ENCODE measurements at places on chromosomes 12 and 14. TPM values are rescaled to one million over a fixed set of nuclear protein-coding genes. Genes with fewer than 3 reads are reported as not detected.

- no peak for DNase-seq
These were observed 23.9 kb downstream of the PALS1 start for GRCh38 chr14:67265131-67265530.

GRCh38 chr12:89176676-89177075 is 175.6 kb downstream of the DUSP6 start:
- DNase-seq, result no peak

- peak; percentile 80 for DNase-seq
These were observed 682 bp downstream of the KIAA0586 start for GRCh38 chr14:58428118-58428683.

- DNase-seq, result no peak
These were observed 119.7 kb downstream of the PTCSC3 start for GRCh38 chr14:36056845-36057244.

- DNase-seq, result no peak
These were observed 66.8 kb downstream of the GLRX5 start for GRCh38 chr14:95601650-95602049.

The SLC7A7 gene
- total RNA-seq, result 6.8 TPM

The SERPINA6 gene
- not detected for total RNA-seq

Measured in skin of body (tissue), 3 donors.